ENCODE measurements at places on chromosomes 4 and X.

DNA sequence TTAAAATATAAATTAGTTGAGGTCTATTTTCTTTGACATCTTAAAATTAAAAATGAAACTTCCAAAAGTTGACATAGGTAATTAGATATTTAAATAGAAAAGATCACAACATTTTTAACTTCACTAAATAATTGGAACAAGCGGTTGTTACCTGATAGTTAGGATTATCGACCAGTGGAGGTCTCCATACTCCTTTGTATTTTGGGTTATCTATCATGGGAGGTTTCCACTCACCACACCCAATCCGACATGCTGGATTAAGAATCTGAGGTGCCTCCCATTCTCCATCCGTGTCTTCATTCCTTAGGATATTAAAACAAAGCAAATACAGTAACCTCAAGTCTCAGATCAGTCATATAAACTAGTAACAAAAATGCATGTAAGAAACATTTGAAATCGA, 22.2 kb downstream of the SCOC start:
- no peak for DNase-seq

GRCh38 chr4:76716658-76717057, 181.3 kb downstream of the SOWAHB start:
- no peak for DNase-seq

DNA sequence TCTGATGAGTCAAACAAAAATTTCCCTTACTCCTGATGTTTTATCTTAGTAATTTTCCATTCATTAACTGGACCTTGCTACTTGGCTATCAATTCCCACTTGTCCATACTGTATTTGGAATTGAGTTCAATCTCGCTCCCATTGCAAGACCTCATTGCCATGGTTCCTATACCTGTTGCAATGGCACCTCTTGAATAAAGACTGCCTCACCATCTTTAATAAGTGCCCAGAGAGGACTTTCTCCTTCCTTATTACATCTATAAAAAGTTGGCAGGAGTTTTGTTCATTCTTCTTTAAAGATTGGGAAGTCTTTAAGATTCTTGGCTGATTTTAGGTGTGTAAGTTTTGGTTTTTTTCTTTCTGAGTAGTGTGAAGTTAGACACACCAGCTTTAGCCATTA, 397.4 kb downstream of the SPOCK3 start:
- DNase-seq: no peak

GRCh38 chrX:44274096-44274495, 69.4 kb downstream of the EFHC2 start:
- no peak for DNase-seq

- DNase-seq: no peak
These were observed 42.4 kb upstream of the SFRP2 start for GRCh38 chr4:153831245-153831644.

DNA sequence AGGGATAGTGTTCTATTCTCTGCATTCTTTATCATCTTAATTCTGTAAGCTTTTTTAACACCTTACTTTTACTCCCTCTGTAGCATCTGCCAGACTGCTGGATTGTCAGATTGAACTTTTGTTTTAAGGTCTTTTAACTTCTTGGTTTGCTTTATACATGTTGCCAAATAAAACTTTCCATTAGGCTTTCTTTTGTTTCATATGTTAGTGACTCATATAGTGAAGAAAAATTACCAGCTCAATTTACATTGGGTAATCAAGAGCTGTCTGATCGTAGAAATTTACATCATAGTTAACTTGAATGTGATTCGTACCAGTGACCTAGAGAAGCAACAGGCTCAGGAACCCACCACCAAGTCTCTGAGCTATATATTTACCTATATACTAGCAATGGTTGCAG, 28.5 kb upstream of the KLHL4 start:
- DNase-seq: no peak

- DNase-seq: no peak
These were observed 31.6 kb downstream of the ARL9 start for GRCh38 chr4:56537147-56537546.

DNA sequence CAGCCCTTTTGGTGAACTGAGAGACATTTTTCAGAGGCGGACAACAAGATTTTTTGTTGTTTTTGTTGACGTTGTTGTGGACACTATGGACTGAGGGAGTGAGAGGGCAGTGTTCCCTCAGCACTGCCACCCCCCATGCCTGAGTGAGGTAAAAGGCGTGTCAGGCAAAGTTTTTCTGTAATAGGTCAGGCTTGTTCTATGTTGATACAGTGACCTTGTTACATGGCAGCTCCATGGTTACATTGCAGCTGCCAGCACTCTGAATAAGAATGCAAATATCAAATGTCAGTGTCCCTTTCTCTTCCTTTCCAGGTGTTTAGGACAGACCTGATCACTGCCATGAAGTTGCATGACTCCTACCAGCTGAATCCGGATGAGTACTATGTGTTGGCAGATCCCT, 36.6 kb downstream of the JADE1 start:
- no peak for DNase-seq

DNA sequence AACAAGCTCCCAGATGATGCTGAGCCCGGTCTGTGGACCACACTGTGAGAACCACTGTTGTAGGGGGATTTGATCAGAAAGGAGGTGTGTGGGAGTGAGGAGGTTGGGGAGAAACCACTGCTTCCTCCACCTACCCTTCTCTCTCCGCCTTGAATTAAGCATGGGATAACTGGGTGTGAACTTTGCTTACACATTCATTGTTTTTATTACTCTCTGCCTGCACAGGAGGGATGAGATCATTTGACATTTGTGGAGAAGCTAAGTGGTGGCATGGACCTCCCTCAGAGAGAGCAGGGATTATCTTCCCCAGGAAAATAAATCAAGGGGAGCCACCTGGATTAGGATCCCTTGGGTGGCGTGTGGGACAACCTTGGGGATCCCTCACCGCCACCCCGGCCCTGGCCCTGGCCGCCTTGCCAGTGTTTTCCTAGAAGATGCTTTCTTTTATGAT, 212.1 kb upstream of the ATP6AP2 start:
- DNase-seq: no peak

- DNase-seq: no peak
These were observed 159.6 kb downstream of the TET2 start for GRCh38 chr4:105306158-105306781.

DNA sequence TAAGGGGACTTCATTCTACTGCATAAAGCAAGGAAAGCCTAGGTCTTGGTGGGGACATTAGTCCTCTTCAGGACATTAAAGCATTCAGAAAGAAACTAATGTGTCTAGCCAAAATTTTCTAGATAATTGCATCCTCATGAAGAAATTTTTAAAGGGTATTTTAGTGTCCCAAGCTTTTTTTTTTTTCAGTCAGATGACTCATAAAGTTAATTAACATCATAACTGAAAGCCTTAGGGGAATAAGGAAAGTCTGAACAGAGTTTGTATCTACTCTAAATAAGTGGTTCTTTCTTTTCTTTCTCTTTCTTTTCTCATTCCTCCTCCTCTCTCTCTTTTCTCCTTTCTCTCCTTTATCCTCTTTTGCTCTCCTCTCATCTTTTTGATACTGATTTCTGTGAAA, 202.4 kb downstream of the ADAMTS3 start:
- DNase-seq: no peak

GRCh38 chr4:88242144-88242543, 42.2 kb downstream of the PPM1K start:
- DNase-seq: no peak

- no peak for DNase-seq
These were observed 580.4 kb downstream of the ANKRD50 start for GRCh38 chr4:124132161-124132560.

All from NT2/D1 (cell line).